ENCODE measurements at places on chromosomes 12 and 14.

DNA sequence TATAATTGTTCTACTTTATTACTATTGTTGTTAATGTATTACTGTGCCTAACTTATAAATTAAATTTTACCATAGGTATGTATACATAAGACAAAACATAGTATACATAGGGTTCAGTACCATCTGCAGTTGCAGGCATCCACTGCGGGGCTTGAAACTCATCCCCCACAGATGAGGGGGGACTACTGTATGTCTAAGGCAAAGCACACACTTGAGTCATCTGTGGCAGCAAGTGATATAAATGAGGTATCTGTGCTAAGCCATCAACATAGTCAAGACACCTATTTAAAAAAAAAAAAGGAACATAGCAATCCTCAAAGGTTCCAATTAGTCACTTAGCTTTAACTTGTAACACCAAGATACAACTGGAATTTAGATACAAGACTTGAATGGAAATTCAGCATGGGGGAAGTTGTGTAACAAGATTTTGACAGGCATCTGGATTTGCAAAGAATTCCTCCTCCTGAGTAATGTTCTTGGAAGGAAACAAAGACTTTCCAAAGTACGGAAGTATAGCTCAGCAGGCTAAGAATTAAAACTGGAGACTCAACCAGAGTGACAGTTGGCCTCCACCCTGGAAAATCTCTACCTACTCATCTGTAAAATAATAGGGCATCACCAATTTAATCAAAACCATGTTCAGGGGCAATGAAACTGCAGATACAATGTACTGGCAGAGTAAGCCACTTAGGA lies 14.9 kb downstream of the DCAF5 start:
- DNase-seq, result no peak

- DNase-seq, result no peak
These were observed 18.9 kb downstream of the ABCB9 start for GRCh38 chr12:122947352-122947792.

DNA sequence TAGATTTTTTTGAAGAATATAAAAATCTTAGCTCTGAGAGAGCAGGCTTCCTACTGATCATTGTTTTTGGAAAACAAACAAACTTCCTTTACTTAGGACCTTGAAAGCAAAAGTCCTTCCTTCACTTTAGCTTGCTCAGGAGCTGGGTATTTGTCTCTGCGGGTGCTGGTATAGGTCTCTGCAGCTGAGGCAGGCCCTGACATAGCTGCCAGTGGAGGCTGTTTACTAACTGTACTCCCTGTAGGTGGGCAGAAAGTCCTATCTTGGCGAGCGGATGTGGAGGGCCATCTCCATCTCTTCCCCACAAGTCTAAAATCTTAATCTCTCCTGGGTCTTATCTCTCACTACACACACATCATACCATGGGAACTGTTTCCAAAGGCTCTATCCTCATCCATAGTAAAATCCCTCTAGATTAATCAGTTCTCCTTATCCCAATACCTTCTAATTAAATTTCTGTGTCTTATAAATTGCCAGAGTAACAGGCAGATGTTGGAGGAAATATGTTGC lies 4.1 kb upstream of the MIA2 start:
- DNase-seq, result no peak

DNA sequence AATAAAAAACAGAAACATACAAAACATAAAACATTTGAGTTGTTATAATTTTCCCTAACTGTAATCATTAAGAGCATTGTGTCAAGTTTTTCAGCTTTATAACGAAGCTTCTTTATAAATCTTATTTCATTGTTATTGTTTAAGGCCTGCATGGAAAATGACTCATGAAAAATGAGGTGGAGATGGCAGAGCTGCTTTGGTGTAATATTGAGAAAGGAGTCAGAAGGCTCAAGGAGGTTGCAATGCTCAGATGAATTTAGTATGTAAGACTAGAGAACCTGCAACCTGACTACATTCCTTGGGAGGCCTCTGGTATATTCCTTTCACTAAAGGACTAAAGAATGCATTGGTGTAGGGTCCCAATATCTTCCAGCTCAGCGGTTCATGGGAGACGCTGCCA lies 61.5 kb downstream of the TMEM30B start:
- DNase-seq, result no peak

GRCh38 chr14:75531256-75531655 lies 9.0 kb downstream of the BATF start:
- no peak for DNase-seq

GRCh38 chr12:68962877-68963855 lies 30.2 kb upstream of the CPM start:
- DNase-seq, result no peak

DNA sequence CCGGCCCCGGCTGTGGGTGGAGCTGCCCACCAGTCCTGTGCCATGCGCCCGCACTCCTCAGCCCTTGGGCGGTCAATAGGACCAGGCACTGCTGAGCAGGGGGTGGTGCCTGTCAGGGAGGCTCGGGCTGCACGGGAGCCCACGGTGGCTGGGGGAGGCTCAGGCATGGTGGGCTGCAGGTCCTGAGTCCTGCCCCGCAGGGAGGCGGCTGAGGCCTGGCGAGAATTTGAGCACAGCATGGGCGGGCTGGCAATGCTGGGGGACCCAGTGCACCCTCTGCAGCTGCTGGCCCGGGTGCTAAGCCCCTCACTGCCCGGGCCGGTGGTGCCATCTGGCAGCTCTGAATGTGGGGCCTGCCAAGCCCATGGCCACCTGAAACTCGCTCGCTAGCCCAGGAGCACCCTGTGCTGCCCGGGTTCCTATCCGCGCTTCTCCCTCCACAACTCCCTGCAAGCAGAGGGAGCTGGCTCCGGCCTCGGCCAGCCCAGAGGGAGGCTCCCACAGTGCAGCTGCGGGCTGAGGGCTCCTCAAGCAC lies 1371.1 kb downstream of the FSCB start:
- no peak for DNase-seq

DNA sequence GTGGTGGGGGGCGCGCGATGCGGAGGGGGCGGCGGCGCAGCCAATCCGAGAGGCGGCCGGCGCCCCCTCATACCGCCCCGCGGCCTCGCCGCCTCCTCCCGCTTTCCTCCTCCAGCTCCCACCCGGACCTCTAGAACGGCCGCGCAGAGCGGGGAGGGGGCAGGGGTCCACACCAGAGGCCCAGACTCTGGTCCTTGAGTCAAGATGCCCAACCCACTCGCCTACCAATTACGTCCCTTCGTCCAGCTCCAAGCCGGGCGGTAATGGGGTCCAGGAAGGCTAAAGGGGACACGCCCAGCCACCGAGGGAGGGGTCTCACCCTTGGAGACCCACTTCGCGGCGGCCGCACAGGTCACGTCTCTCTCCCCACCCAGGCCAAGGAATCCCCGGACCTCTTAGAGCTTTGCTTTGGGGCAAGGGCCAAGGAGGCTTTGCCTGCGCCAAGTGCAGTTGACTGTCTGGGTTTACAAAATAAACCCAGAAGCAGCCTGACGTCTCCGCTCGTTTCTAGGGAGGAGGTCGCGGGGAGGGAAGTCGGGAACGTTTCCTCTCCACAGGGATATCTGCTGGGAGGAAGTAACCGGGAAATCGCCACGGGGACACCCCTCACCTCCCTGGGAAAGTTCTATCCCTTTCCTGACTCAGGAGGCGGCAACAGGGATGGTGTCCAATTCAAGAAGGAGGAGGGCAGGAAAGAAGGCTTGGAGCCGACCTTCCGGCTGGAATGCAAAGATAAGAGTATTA lies 394 bp upstream of the AMIGO2 start:
- DNase-seq, result peak; percentile 6

- DNase-seq, result peak; percentile 99
These were observed 419 bp upstream of the SH2B3 start for GRCh38 chr12:111405149-111405858.

GRCh38 chr14:77947372-77947771 lies 147.5 kb downstream of the ADCK1 start:
- no peak for DNase-seq

DNA sequence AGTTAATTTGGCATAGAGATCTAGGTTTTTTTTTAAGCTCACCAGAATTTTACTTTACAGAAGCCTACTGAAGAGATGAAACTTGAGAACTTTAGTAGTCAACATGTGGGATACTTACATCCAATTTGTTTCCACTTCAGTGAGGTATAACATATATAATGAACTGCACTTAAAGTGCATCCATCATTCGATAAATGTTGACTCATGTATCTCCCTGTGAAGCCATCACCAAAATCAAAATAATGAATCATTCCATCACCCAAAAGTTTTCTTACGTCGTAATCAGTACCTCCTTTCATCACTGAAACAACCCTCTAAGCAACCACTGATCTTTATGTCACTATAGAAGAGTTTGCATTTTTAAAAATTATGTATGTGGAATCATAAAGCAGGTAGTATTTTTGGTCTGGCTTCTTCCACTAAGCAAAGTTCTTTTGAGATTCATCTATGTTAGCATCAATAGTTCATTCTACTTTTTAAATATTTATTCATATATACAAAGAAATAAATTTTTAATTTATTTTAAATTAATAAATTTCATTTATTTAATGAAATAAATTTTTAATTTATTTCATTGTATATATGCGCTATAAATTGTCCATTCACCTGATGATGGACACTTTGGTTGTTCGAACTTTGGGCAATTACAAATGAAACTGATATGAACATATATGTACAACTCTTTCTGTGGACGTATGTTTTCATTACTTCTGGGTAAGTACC lies 2.0 kb upstream of the CPNE8 start:
- DNase-seq, result no peak

GRCh38 chr12:128483526-128484255 lies 216.7 kb downstream of the TMEM132C start:
- no peak for DNase-seq

DNA sequence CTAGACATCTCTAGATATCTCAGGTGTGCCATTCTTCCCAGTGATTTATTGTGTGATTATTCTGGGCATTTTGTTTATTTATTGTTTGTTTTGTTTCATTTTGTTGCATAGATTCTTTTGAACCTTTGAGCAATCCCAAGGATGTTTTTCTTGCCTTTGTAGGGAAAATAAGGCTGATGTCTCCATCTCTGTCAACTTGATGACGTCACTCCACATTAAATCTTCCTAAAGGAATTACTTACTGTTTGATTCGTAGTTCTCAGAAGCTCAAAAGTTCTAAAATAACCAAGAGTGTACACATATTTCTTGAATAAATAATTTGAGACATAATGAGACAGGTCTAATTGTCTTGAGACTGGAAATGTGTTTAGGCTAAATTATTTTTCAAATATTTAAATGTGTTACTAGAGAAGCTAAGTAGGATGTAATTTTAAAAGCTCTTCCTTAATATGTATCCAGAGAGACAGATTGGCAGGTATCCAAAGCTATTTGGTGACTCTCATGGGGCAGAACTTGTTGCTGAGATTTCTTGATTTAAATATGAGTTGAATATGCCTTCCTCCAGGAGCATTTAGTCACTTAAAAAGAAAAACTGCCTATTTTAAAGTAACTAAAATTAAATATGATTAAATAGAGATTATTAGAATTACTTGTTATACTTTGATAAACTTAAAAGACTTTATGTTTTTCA lies 128.7 kb downstream of the CNTN1 start:
- DNase-seq, result no peak

- no peak for DNase-seq
These were observed 91.9 kb downstream of the RAD52 start for GRCh38 chr12:857611-858010.

DNA sequence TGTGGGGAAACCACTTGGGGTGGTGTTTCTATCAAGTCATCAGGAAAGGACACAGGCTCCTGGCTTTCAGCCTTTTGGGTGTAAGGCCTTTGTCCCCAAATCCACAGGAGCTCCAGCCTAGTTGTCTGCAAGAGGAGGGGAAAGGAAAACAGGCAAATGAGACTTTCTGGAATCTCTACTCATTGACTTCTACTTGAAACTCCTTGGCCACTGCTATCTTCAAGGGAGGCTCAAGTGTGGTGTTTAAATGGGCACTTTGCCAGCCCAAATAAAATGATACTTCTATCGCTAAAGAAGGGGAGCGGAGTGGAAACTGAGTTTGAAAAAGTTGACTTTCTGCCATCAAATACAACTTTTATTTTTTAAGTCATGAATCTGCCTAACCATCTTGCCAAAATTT lies 445.9 kb upstream of the RGS6 start:
- DNase-seq, result no peak

GRCh38 chr14:45258073-45258472 lies 5.1 kb upstream of the MIS18BP1 start:
- no peak for DNase-seq

GRCh38 chr12:46442738-46443137 lies 70.2 kb upstream of the SLC38A2 start:
- DNase-seq, result no peak

DNA sequence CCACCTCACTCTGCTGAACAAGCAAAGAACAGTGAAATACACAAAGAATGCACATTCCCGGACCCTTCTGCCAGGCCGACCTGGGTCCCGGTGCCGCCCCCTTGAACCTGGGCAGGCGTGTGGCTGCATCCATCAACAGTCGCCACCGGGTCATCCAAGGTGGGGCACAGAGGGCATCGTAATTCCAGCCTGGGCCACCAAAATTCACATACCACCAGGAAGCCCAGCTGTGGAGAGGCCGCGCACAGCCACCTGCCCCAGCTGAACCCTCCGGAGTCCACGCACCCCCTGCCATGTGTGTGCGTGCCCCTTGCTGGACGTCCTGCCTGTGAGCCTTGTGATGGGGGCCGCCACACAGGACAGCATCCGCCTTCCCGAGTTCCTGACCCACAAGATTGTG lies 85.7 kb downstream of the NOC4L start:
- DNase-seq, result no peak

DNA sequence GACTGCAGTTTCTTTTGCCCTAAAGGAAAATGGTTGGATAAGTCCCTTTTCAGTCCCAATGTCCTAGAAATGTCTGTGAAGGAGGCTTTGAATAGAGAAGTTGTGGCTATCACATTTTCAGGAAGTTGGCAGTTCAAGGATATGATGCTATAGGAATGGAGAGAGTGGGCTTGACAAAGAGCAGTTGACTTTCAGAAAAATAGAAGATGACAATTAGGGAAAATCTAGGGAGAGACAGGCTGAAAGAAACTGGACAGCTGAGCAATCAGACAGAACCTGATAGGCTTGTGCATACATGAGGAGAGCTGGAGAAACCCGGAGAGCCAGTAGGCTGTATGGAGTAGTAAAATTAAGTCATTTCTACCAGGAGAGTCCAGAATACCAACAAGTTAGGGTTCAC lies 50.5 kb downstream of the LMNTD1 start:
- no peak for DNase-seq

DNA sequence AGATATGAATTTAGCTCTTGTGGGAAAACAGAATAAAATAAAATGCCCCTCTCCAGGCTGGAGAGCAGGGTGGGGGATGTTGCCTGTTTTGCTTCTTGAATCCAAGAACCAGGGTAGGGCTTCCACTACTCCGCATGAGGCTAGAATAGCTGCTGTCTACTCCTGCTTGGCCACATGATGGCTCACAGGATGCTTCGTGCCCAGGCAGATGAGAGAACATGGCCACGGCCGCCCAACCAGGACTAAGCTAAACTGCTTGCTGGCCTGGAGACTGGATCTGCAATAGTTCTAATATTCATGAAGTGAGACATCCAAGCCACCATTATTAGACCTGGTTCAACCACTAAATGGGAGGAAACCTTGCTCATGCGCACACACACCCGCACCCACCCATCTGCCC lies 122.2 kb upstream of the METAP2 start:
- DNase-seq, result no peak

Measured in activated CD8-positive, alpha-beta memory T cell treated with anti-CD3 and anti-CD28 coated beads for 4 hours (primary cell).